NCI-H226 (cell line): ENCODE measurements at places on chromosomes 3 and 15.

GRCh38 chr3:89841041-89841440 lies 733.6 kb downstream of the EPHA3 start:
- no peak for DNase-seq

DNA sequence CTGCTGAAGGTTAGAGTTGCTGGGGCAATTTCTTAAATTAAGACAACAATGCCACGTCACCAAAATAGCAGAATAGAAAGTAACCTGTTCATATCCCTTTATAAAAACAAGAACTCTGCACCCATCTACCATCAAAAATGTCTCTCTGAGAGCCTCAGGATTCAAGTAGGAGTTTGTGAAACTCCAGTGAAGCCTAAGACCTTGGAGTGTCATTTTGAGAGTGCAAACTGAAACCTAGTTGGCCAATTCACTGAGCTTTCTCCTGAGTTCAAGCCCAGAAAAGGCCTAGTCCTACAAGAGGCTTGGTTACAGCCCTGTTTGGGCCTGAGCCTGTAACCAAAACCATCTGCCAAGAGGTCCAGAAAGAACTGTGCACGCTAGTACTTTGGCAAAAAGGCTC lies 335.1 kb downstream of the EFHB start:
- DNase-seq: no peak

DNA sequence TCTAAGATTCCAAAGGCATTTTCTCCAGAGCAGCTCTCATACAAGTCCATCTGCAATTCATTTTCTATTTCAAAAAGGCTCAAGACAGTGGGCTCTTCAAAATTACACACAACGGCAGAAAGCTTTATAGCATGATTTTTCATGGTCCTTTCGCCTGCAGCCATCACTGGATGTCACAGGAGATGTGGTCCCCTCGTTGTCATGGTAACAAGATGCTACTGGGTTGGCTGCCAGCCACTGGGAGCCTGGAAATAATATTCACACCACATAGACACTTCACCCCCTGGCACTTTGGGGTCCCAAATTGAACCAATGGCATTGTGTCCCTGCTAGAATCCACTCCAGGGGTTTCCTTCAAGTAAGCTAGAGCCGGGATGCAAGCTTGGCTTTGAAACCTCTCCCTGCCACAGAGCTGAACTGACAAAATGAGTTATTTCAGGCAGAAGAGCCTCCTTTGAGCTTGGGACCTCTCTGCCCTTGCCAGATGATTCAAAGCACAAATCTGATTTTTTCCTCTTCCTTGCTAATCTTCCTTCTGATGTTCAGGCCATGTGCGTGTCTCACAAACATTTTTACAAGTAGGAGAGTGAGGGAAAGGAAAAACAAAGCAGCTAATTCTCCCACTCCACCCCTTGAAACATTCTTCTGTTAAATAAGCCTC lies 512.6 kb upstream of the ADAMTS9 start:
- no peak for DNase-seq

DNA sequence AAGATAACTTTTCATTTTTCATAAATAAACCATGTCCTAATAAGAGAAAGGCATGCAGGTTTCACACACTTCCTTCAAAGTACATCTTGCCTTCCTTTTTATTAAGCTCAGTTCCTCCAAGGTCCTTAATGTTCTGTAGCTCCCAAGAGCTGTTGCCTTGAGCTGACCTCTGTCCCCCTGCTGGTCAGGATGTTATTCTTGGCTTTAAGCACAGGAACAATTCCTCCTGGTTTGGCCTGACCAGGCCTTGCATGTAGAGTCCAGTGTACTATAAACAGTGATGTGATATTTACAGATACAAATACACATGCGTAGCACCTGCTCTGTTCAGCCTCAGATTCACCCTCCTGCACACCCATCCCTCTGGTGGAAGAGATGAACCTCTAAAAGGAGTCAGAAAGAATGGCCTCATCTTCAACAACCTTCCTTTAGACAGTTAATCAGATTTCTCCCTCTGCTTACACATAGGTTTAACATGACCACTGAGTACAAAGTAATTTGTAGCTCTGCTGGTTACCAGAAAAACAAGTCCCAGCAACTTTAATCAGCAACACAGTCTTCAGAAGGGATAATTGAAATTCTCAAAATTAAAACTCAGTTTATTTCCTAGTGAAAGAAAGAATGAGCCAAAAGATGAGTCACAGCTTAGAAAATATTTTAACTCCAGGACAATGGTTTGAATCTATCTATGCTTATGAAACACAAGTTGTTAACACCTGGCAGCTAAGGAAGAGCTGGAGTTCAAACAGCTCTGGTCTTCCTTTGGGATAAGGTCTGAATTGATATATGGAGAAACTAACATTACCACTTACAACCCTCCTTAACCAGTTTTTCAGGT lies 46.5 kb downstream of the PTPN9 start:
- peak; percentile 48 for DNase-seq

GRCh38 chr3:184526088-184526433 lies 35.5 kb upstream of the EPHB3 start:
- DNase-seq: no peak

- DNase-seq: no peak
Observed at GRCh38 chr3:132537297-132537696, 59.8 kb upstream of the ACKR4 start.

DNA sequence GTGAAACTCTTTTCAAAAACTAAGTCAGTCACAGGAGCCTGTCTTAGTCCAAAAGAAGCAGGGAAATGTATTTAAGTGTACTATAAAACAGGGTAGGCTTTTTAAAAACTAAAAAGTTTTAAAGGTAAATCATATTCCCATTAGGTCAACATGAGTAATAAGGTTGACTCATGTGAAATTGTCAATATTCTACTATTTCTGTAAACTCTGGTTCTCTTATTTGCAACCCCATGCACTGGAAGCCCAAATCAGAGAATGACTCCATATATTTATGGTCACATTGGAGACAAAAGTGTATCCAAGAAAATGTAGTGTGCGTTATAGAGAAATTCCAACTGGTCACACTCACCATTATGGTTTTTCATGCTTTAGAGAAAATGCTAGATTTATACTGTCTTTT lies 600.3 kb upstream of the TGFBR2 start:
- no peak for DNase-seq

DNA sequence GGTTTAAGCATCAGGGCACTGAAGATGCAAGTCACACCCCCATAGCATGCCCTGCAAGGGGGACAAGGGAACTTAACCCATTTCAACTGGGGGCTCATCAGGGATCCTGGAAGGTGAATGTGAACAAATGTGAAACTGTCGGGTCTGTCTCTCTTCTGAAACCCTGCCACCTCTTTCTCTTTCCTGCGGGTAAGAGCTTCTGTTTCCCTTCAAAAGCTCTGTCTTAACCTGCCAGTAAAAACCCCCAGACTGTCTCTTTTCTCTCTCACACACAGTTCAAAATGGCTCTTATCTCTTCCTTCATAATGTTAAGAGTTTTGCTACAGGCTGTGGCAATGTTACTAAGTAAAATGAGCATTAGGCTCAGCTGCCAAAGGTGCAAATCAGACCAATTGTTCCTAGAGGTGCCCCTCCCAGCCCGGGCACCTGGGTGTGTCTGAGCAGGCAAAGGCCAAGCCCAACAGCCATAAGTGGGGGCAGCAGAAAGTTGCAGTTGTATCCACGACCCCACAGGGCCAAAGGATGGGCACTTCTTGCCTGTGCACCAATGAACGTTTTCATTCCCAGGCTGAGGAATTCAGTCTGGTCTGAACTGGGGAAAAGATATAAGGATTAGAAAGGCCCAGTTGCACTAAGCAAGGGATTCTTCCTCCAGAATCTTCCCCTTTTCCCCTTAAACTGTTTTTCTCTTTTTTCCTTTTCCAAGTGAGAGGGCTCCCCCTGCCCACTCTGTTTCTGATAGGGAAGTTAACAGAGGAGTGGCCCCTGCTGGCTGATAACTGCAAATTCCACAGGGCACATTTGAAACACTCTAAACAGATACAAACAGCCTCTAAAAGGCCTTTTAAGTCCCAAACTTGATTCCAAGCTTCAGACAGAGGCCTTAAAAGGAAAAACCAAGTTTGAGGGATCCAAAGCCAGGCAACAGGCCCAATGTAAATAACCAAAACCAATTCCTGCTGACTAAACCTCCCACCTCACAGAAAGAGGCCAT lies 113.8 kb upstream of the EPHA6 start:
- no peak for DNase-seq

GRCh38 chr3:55480911-55481743 lies 6.0 kb downstream of the WNT5A start:
- DNase-seq: peak; percentile 45

GRCh38 chr3:160180581-160181216 lies 44.5 kb upstream of the C3orf80 start:
- no peak for DNase-seq

GRCh38 chr3:71907996-71908395 lies 123.0 kb upstream of the PROK2 start:
- no peak for DNase-seq

DNA sequence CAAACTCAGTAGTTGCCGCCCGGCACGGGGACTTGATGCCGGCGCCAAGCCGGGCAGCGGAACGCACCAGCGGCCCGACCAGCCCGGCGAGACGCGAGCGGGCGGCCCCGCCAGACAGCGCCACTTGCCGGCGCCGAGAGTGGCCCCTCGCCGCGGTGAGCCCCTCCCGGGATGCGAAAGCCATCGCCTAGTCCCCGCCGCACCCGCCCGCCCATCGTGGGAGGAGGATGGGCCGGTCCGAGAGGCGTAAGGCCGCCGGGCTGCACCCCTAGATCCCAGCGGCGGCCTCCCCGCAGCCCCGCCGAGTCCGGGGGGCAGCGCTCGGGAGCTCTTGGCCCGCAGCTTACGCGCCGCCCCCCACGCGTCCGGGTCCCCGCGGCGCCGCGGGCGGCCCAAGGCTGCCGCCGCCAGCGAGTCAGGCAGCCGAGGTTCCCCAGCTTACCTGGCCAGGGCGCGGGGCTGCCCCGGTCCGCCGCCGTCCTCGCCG lies 609 bp downstream of the GOLGA8A start:
- DNase-seq: no peak

GRCh38 chr15:70505411-70505919 lies 257.9 kb downstream of the UACA start:
- peak; percentile 98 for DNase-seq

- no peak for DNase-seq
Observed at GRCh38 chr15:65982627-65983322, 113.5 kb downstream of the RAB11A start.

DNA sequence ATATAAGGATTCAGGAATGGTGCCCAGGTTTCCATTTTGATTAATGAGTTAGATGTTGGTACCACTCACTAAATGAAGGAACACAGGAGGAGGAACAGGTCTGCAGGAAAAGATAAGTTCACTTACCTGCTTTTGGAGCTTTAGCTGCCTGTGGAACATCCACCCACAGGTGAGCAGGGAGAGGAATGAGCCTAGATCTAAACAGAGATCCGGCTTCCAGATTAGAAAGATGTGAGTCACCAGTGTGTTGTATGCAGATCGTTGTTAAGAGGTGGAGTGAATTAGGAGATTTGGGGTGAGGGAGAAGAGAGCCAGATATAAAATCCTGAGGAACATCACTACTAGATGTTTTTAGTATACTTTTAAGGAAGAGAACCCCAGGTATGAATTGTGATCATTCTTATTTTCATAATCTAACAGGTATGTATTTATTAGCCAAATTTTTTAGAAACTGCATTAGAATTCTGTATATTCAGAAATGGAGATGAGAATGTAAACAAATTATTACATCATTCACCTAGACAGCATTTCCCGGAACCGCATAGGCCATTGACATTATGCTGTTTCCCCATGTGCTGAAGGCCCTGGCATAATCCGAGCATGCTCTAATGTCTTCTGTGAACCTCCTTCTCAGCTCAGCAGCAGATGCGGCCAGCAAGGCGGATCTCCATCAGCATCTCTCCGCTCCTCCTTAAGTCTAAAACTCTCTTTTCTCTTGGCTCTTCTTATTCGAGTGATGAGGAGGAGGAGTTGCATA lies 118.2 kb downstream of the KLHL25 start:
- DNase-seq: no peak

DNA sequence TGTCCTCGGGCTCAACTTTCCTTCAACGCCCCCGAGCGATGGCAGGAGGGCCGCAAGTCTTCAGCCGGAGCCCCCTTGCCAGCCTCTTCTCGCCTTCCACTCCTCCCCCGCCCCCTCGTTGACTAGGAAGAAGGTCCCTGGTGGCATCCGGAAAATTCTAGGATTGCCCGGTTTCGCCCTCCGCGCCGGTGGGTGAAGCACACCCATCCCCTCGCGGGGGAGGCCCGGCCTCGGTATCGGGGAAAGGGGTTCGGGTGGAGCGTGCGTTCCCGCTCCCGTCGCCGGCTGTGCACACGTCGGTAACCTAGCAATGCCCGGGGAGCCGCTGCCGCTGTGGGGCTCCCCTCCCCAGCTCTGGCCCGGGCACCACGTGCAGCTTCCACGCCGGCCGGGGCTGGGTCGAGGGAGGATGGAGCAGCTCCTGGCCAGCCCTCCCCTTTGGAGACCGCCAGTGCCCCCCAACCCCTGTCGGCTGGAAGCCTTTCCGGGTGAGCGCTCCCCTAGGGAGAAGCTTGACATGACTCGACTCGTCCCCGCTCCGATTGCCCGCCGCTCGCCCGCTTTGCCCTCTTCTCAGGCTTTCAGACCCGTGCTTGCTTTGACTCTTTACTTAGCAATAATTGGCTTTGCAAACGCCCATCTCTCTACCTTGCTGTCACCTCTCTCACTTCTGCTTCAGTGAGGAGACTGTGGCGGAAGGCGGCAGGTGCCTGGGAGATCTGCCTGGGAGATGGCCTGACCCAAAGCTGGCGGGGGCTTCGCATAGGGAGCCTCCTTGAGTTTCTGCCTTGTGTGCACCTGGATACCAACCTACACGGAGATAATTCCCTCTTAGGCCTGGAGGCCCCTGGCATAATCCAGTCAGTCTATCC lies 1.3 kb downstream of the CACNA1D start:
- DNase-seq: no peak

DNA sequence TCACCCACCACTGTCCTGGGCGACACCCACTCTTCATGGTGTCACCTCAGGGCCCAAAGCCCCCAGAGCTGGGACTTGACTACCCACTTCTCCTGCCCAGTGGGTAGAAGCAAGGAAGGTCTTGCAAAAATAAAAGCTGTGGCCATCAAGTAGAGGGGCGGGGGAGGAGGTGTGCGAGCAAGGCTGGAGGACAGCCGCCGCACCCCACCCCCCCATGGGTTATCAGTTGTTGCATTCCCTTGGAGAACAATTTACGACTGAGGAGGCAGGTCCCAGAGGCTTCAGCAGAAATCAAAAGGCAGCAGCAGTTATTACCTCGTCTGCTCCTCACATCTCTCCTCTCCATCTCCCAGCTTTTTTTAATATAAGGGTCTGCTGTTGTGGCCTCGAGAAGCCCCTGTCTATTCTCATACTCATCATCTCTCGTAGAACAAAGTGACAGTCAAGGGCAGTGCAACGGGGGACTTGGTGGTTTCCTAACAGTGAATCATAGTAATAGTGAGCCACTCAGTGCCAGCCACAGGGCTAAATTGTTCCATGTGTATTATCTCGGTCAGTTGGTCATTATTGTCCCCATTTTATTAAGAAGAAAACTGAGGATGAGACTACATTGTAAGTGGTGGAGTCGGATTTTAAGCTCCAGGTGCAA lies 116.4 kb downstream of the PDCD6IP start:
- no peak for DNase-seq

GRCh38 chr3:26259176-26259575 lies 363.4 kb upstream of the LRRC3B start:
- no peak for DNase-seq

DNA sequence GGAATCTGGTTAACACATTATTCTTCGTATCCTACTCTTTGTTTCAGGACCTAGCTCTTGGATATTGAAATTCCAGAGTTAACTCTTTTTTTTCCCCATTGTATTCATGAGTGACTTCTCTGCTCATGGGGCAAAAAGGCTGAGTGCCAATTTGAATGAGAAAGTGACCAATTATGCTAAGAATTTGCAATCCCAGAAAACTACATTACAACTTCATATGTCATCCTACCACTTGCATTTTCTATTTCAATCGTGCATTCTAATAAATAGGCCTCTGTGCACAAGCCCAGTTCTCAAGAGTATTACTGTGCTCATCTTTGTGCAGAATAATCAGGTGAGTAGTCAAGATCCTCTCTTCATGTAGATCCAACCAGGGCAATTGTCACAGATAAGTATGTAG lies 537.8 kb downstream of the OTOL1 start:
- DNase-seq: no peak
